ENCODE measurements at places on chromosomes 12 and 14.

DNA sequence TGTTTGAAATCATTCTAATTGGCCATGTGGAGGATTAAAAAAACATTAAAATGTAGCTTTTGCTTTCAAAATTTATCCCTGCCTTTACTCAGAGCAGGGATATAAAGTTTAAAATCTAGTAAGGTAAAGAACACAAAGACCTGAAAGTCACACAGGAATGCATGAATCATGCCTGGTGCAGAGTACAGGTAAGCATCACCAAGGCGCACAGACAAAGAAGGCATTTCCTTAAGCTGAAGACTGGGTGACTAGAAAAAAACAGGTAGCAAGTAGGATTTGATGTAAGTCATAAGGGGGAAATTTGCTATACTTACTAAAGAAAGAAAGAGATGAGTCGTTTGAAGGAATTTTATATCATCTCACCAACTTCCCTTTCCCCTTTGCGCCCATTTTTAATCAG lies 405.6 kb downstream of the GXYLT1 start:
- H3K27ac ChIP-seq = no peak overlapping the region
- no peaks in the 10 kb centered on the region for H3K4me1 ChIP-seq
- no peaks in the 10 kb centered on the region for H3K27me3 ChIP-seq
- no peak overlapping the region for H3K4me3 ChIP-seq

DNA sequence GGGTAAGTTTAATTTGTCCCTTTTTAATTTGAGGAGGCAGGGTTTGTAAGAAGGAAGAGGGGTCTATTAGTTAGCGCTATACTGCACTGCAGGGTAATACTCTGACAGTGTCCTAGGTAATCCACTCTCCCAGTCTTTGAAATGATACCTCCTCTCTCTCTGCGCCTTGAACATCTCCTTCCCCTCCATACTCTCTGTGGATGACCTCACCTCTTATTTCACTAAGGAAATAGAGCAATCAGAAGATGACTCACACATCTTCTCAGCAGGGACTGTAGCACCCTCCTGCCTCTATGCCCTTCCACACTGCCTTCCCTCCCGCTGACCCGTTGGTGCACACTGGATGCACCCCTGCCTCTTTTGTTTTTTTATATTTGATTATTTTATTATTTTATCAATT lies 94.2 kb downstream of the GRIP1 start:
- H3K36me3 ChIP-seq = no peaks in the 10 kb centered on the region
- H3K27ac ChIP-seq = no peak overlapping the region
- peaks cover under 1% of the 10 kb centered on the region for H3K27me3 ChIP-seq
- no peak overlapping the region for H3K4me3 ChIP-seq
- no peaks in the 10 kb centered on the region for H3K4me1 ChIP-seq
- DNase-seq = no peak

- H3K4me3 ChIP-seq = no peak overlapping the region
- H3K27ac ChIP-seq = no peak overlapping the region
- DNase-seq = no peak
Measured at GRCh38 chr12:11879306-11879705, 191.4 kb upstream of the BCL2L14 start.

- peak; percentile 71 for DNase-seq
- peaks cover 96% of the 10 kb centered on the region for H3K4me1 ChIP-seq
- H3K36me3 ChIP-seq = peaks cover 77% of the 10 kb centered on the region
Measured at GRCh38 chr12:111438481-111438880, 32.8 kb downstream of the SH2B3 start.

- H3K36me3 ChIP-seq = no peaks in the 10 kb centered on the region
- H3K4me3 ChIP-seq = no peak overlapping the region
- H3K27ac ChIP-seq = no peak overlapping the region
- H3K4me1 ChIP-seq = peaks cover 61% of the 10 kb centered on the region
- no peak for DNase-seq
- H3K27me3 ChIP-seq = no peaks in the 10 kb centered on the region
Measured at GRCh38 chr12:52632656-52633055, 14.3 kb upstream of the KRT73 start.

GRCh38 chr12:46487567-46488131 lies 115.1 kb upstream of the SLC38A2 start:
- H3K36me3 ChIP-seq = no peaks in the 10 kb centered on the region
- H3K4me1 ChIP-seq = no peaks in the 10 kb centered on the region
- no peak overlapping the region for H3K27ac ChIP-seq
- DNase-seq = no peak
- H3K4me3 ChIP-seq = no peak overlapping the region

DNA sequence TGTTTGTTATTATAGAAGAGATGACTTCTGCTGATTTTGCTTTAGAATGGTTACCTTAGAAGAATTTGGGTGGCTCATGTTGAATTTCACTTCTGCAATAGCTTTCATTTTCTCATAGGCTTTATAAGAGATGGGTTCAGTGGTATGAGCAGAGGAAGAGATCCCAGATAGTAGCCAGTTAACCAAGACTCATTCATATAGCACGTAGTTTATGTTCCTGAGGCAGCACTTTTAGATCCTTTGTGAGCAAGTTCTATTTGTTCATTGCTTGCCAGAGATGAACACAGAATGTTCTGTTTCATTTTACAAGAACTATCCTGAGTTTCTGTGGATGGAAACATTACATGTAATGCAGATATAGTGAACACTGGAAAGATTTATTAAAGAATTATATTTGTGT lies 32.2 kb downstream of the RAB21 start:
- no peak overlapping the region for H3K4me3 ChIP-seq
- DNase-seq = no peak
- H3K27me3 ChIP-seq = no peaks in the 10 kb centered on the region

- peak overlapping the region; percentile 91 for H3K27ac ChIP-seq
- no peak overlapping the region for H3K4me3 ChIP-seq
- H3K27me3 ChIP-seq = no peaks in the 10 kb centered on the region
- H3K36me3 ChIP-seq = no peaks in the 10 kb centered on the region
- DNase-seq = no peak
Measured at GRCh38 chr12:3974883-3975282, 101.7 kb upstream of the PARP11 start.

DNA sequence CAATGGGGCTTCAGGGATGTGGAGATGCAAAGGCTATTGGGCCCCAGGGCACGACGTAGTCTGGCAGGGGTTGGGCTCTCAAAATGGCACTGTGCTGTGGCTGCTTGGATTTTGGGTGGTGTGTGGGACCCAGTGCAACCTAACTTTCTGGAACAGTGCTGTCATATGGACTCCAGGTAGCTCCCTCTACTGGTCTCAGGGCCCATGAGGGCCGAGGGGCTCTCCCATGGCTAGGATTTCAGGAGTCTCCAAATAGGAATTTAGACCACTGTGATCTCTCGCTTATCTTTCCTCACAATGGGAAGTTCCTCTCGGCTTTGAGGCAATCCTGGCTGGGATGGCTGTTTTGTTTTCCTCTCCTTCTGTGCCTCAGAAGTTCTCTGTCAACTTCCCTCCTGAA lies 68.2 kb upstream of the MUCL1 start:
- no peak for DNase-seq
- H3K27me3 ChIP-seq = peaks cover 11% of the 10 kb centered on the region
- no peaks in the 10 kb centered on the region for H3K36me3 ChIP-seq

GRCh38 chr14:69572030-69572840 lies 2.4 kb downstream of the CCDC177 start:
- H3K36me3 ChIP-seq = no peaks in the 10 kb centered on the region
- peak overlapping the region; percentile 20 for H3K4me3 ChIP-seq
- H3K27ac ChIP-seq = no peak overlapping the region
- H3K27me3 ChIP-seq = peaks cover 85% of the 10 kb centered on the region

GRCh38 chr12:106113824-106114446 lies 24.8 kb downstream of the NUAK1 start:
- no peaks in the 10 kb centered on the region for H3K36me3 ChIP-seq

DNA sequence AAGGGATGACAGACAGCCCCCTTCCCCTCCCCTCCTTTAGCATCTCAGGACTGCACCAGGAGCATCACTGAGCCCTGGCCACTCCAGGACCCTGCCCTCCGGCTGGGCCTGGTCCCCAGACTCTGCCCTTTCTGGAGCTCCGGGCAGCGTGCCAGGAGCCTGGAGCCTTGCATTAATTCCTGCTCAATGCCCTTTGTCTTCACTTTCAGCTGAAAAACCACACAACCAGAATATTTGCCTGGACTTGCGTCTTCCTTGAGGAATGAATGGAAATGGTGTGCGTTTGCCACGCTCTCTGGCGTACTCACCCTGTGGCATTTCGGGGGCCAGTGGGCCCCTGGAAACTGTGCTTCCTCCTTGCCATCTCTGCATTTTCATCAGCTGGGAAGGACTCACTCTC lies 8.5 kb upstream of the RFLNA start:
- peaks cover 51% of the 10 kb centered on the region for H3K27me3 ChIP-seq
- no peaks in the 10 kb centered on the region for H3K36me3 ChIP-seq
- no peak overlapping the region for H3K4me3 ChIP-seq
- no peaks in the 10 kb centered on the region for H3K4me1 ChIP-seq

- peaks cover 65% of the 10 kb centered on the region for H3K4me1 ChIP-seq
- H3K27me3 ChIP-seq = no peaks in the 10 kb centered on the region
- peaks cover 76% of the 10 kb centered on the region for H3K36me3 ChIP-seq
- no peak for DNase-seq
Measured at GRCh38 chr12:62370189-62370588, 96.4 kb upstream of the MON2 start.

GRCh38 chr14:21846227-21846885 lies 172.7 kb upstream of the OR4E1 start:
- peak overlapping the region; percentile 82 for H3K4me3 ChIP-seq
- H3K36me3 ChIP-seq = peaks cover 9% of the 10 kb centered on the region
- H3K4me1 ChIP-seq = peaks cover 13% of the 10 kb centered on the region
- DNase-seq = peak; percentile 79

GRCh38 chr12:123384994-123385376 lies 1.1 kb downstream of the KMT5A start:
- H3K36me3 ChIP-seq = peaks cover 13% of the 10 kb centered on the region
- no peaks in the 10 kb centered on the region for H3K27me3 ChIP-seq
- H3K4me3 ChIP-seq = peak overlapping the region; percentile 92
- peaks cover 25% of the 10 kb centered on the region for H3K4me1 ChIP-seq

GRCh38 chr12:91272461-91273063 lies 89.9 kb upstream of the DCN start:
- no peak for DNase-seq
- H3K27me3 ChIP-seq = peaks cover 6% of the 10 kb centered on the region
- no peak overlapping the region for H3K27ac ChIP-seq
- no peaks in the 10 kb centered on the region for H3K36me3 ChIP-seq
- no peak overlapping the region for H3K4me3 ChIP-seq

GRCh38 chr14:94392510-94392935 lies 4.1 kb upstream of the SERPINA1 start:
- H3K27ac ChIP-seq = peak overlapping the region; percentile 52
- H3K36me3 ChIP-seq = no peaks in the 10 kb centered on the region
- H3K27me3 ChIP-seq = peaks cover 3% of the 10 kb centered on the region
- H3K4me1 ChIP-seq = peaks cover 44% of the 10 kb centered on the region
- no peak for DNase-seq
- H3K4me3 ChIP-seq = no peak overlapping the region

- H3K4me3 ChIP-seq = peak overlapping the region; percentile 52
- no peaks in the 10 kb centered on the region for H3K27me3 ChIP-seq
- peaks cover 86% of the 10 kb centered on the region for H3K4me1 ChIP-seq
- H3K36me3 ChIP-seq = no peaks in the 10 kb centered on the region
- no peak for DNase-seq
Measured at GRCh38 chr12:49673446-49674317, 33.5 kb downstream of the FMNL3 start.

DNA sequence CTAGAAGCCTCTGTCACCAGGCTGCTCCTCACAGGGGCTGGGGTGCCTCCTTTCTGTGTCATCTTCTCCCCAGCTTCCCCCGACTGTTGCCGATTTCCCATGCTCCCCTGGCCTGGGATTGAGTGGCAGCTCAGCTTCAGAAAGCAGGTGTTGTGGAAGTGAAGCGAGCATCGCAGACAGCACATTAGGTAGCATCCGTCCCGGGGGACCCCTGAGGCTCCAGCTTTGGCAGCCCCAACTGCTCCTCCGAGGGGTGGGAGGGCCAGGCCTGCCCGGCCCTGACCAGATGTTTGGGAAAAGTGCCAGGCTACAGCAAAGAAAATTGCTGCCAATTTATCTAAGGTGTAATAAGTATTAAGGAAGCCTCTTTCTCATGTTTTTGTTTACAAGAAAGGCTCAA lies 1045.6 kb downstream of the BCL11B start:
- H3K4me1 ChIP-seq = peaks cover 86% of the 10 kb centered on the region
- no peak for DNase-seq
- no peak overlapping the region for H3K4me3 ChIP-seq
- peaks cover 29% of the 10 kb centered on the region for H3K36me3 ChIP-seq
- H3K27ac ChIP-seq = peak overlapping the region; percentile 95

GRCh38 chr12:27652174-27652763 lies 44.0 kb upstream of the REP15 start:
- no peak overlapping the region for H3K4me3 ChIP-seq
- no peak for DNase-seq
- H3K27me3 ChIP-seq = no peaks in the 10 kb centered on the region
- no peaks in the 10 kb centered on the region for H3K36me3 ChIP-seq
- H3K27ac ChIP-seq = no peak overlapping the region

GRCh38 chr12:118560733-118561132 lies 184.4 kb downstream of the SUDS3 start:
- H3K36me3 ChIP-seq = no peaks in the 10 kb centered on the region
- H3K27me3 ChIP-seq = peaks cover 6% of the 10 kb centered on the region
- no peaks in the 10 kb centered on the region for H3K4me1 ChIP-seq
- DNase-seq = no peak

GRCh38 chr12:90770861-90771260 lies 184.1 kb downstream of the CCER1 start:
- no peaks in the 10 kb centered on the region for H3K4me1 ChIP-seq
- peaks cover 3% of the 10 kb centered on the region for H3K27me3 ChIP-seq
- DNase-seq = no peak
- H3K27ac ChIP-seq = no peak overlapping the region
- no peak overlapping the region for H3K4me3 ChIP-seq
- H3K36me3 ChIP-seq = no peaks in the 10 kb centered on the region

DNA sequence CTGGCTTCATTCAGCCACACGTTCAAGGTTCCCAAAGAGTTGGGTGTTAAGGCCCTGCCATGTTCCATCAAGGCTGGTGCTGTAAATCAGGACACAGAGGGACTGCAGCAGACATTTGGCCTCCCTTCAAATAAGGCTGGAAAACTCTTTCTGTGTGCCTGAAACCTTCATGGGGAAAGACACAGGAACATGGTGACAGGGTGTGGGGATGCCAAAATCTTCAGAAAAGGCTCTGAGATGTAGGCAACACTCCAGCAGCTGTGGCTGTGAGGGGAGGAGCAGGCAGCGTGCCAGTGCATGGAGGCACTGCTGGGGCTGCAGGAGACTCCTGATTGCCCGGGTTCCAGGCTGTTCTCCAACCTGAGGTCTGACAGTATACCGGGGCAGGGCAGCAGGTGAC lies 15.0 kb downstream of the POMT2 start:
- no peak overlapping the region for H3K27ac ChIP-seq
- DNase-seq = no peak
- H3K4me1 ChIP-seq = peaks cover 37% of the 10 kb centered on the region
- no peaks in the 10 kb centered on the region for H3K27me3 ChIP-seq
- no peak overlapping the region for H3K4me3 ChIP-seq
- peaks cover 22% of the 10 kb centered on the region for H3K36me3 ChIP-seq

GRCh38 chr14:52079239-52079959 lies 10.5 kb upstream of the NID2 start:
- no peaks in the 10 kb centered on the region for H3K36me3 ChIP-seq
- DNase-seq = no peak
- no peaks in the 10 kb centered on the region for H3K4me1 ChIP-seq
- H3K4me3 ChIP-seq = no peak overlapping the region
- peaks cover 24% of the 10 kb centered on the region for H3K27me3 ChIP-seq

- no peaks in the 10 kb centered on the region for H3K36me3 ChIP-seq
- H3K4me1 ChIP-seq = no peaks in the 10 kb centered on the region
- no peak overlapping the region for H3K4me3 ChIP-seq
- H3K27me3 ChIP-seq = no peaks in the 10 kb centered on the region
- DNase-seq = no peak
Measured at GRCh38 chr14:31529053-31529452, 32.2 kb upstream of the NUBPL start.
